ENCODE measurements at places on chromosomes 2 and 18.

GRCh38 chr2:20919297-20919800 is 96.4 kb upstream of the LDAH start:
- no peak for DNase-seq

- DNase-seq, result no peak
These were observed 9.0 kb downstream of the EPB41L3 start for GRCh38 chr18:5534845-5535244.

- no peak for DNase-seq
These were observed 302.8 kb upstream of the CCDC68 start for GRCh38 chr18:55262021-55262560.

DNA sequence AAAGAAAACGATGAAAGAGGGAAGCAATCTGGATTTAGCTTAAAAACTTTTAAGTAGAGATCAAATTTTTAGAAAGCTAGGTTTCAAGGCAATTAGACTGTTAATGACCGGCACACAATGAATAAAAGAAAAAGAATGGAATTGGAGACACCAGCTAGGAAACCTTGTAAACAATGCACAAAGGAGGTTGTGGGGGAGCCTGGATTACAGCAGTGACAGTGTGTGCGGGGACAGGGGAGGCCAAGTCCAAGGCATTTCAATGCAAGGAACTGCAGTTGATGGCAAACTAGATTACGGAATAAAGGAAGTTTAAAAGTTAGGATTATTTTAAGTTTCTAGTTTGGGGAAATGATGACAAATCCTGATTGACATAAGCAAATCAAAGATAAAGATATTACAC is 74.5 kb downstream of the DTNB start:
- DNase-seq, result no peak

DNA sequence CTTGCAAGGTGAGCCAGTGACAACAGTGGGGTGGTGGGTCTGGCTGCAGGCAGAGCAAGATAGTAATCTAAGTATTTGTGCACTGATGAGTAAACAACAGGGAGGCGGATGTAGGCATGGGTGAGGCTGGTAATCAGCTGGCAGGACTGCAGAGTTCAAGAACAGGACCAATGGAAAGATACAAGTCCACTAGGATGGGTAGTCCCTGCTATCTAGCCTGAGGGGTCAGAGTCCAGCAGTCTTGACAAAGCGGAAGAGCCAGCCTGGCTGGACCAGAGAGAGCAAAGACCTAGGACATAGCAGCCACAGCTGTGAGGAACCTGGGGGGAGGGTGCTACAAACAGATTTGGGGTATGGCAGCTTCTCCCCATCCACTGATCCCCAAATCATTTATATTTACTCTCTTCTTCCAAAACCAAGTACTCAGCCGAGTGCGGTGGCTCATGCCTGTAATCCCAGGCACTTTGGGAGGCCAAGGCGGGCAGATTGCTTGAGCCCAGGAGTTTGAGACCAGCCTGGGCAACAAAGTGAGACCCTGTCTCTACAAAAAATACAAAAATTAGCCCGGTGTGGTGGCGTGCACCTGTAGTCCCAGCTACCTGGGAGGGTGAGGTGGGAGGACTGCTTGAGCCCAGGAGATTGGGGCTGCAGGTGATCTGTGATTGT is 25.9 kb downstream of the VIL1 start:
- DNase-seq, result no peak

DNA sequence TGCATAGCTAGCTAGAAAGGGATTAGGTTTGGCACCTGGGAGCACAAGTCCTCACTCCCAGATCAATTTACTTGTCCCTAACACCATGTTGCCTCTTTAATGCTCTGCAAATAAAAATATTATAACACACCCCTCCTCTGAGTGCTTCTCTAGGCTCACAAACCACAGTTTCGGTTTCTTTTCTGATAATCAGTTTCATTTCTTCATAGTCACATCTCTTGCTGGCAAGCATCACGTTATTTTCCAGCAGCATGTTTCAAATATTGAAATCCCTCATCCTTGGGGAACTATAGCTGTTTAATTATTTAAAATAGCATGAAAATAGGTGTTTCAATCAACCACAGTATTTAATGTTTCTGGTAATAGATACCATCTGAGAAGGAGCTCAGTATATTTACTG is 13.9 kb upstream of the SMCHD1 start:
- DNase-seq, result no peak

- no peak for DNase-seq
These were observed 395.3 kb upstream of the NXPH2 start for GRCh38 chr2:139175510-139175909.

- no peak for DNase-seq
These were observed 491.8 kb downstream of the CDH2 start for GRCh38 chr18:27685091-27685490.

- no peak for DNase-seq
These were observed 66.0 kb downstream of the HPCAL1 start for GRCh38 chr2:10368491-10369231.

- no peak for DNase-seq
These were observed 35.6 kb downstream of the VIT start for GRCh38 chr2:36731941-36732672.

DNA sequence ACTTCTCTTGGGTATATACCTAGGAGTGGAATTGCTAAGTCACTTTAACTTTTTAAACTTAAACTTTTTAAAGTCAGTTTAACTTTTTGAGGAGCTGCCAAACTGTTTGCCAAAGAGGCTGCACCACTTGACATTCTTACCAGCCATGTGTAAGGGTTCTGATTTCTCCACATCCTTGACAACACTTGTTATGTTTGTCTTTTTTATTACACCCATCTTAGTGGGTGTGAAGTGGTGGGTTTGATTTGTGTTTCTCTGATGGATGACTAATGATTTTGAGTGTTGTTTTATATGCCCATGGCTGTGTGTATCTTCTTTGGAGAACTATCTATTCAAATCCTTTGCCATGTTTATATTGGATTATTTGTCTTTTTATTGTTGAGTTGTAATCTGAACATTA is 13.6 kb downstream of the ASAP2 start:
- no peak for DNase-seq

GRCh38 chr2:183089192-183089851 is 10.8 kb downstream of the DUSP19 start:
- DNase-seq, result no peak

GRCh38 chr2:200110381-200110780 is 155.0 kb downstream of the MAIP1 start:
- no peak for DNase-seq

DNA sequence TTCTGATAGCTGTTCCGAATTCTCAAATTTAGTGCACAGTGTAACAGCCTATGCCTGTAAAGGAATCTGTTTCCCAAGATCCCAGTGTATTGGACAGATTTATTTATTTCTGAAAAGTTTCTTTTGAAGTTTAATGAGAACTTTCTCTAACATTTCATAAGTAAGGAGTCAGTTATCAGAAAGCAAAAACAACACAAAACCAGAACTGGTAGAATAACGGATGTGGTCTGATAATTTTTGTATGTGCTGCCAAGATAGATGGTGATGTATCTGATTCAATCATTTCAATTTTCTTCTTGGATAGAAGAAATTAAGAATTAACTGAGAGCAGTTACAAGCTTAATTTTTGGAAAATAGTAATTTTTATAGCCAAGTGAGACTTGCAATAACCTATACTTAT is 374.3 kb downstream of the SOCS6 start:
- no peak for DNase-seq

GRCh38 chr2:102540882-102541281 is 67.9 kb downstream of the SLC9A4 start:
- no peak for DNase-seq

DNA sequence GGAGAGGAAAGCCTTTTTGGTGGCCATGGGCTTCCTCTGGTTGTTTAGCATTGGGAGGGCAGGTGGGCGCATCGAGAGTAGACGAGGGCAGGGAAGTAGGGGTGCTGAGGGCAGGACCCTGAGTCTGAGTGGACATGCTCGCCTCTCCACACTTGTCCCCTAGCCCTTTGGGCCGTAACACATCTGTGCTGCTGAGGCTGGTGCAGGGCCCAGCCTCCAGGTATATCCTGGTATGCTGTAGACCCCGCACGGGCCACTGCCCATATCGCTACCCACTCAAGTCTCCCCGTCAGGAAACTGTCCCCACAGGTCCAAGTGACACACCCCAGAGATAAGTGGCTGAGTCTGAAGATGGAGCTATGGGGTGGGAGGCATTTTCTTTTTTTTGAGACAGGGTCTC is 13.7 kb upstream of the CCDC74B start:
- DNase-seq, result no peak

- no peak for DNase-seq
These were observed 6.0 kb upstream of the ROCK1 start for GRCh38 chr18:21117409-21118131.

DNA sequence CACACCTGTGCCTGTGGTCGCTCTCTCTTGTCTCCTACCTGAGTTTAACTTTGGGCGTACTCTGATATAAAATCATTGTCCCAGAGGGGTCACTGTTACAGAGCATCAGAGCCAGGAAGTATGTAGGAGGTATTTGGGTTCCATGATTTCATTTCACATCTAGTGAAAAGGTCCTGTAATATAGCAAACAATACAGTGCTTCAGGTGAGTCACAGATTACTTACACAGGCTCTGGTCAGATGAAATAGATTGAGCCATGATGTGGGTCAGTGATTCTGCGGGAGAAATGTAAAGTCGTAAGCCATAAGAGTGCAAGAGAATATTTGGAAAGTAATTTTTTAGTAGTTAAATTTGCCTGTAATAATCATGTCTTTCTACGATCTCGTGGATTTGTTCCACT is 70.2 kb downstream of the SOCS6 start:
- DNase-seq, result no peak

- DNase-seq, result no peak
These were observed 7.0 kb downstream of the KIF5C start for GRCh38 chr2:148882051-148882450.

GRCh38 chr2:113216891-113217454 is 43.2 kb downstream of the PSD4 start:
- DNase-seq, result no peak

DNA sequence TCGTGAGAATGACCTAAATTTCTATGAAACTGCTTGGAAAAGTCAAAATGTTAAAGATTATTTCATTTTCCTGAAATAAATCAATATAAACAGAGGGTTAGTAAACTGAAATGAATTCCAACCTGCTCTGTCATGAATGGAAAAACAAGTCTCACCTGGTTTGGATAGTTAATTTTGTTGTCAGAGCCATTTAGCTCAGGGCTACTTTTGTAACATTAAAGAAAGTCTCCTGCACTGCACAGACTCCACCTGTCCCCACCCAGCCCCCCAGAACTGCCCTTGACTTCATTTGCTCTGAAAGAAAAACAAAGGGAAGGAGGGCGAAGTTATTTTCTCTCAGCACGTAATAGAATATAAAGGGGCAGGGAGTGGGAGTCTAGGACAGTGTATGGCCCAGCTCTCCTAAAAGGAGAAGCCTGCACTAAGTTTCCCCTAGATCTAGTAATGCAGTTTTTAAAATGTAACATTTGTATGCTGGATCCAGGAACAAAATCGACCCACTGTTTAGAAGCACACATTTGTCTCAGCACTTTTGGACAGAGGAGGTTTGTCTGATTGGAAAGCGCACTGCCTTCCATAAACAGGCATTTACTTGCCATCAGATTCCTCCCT is 54.2 kb upstream of the ACSL3 start:
- no peak for DNase-seq

DNA sequence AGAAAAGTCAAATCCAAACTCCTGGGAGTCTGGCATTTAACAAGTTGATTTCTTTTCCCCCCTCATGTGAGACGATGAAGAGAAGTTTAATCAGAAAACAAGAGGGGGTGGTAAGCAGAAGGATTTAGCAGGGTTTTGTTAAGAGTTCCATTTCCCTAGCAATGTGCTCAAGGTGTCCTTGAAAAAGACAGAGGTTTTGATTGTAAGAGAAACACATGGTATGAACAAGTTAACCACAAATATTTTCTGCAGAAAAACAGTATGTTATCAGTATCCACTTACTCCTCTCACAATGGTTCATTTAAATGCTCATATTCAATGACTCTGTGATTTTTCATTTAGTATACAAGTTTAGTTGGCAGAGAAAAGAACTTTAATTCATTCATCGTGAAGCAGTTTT is 26.8 kb downstream of the LAMA1 start:
- no peak for DNase-seq

DNA sequence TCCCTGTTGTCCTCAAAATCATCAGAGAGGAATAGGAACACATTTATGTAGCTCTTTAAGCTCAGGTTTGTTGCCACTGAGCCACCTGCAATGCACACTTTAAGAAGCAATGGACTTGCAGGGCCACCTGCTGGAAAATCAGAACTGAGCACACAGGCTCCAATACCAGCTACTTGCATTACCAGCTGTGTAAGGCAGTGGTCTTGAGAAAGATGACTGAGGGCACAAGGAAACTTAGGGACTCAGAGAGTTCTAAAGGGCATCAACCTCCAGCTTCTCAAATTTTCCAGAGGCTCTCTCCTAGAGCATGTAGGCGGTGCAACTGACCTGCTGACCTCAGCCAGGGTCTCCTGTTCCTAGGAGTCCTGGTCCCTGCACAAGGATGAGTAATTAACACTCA is 2.5 kb upstream of the CNDP2 start:
- DNase-seq, result no peak

GRCh38 chr18:63022429-63023022 is 297.0 kb downstream of the BCL2 start:
- DNase-seq, result no peak

- no peak for DNase-seq
These were observed 634.0 kb downstream of the LRP1B start for GRCh38 chr2:141496810-141497209.

GRCh38 chr18:44482761-44483160 is 197.9 kb upstream of the SETBP1 start:
- no peak for DNase-seq

DNA sequence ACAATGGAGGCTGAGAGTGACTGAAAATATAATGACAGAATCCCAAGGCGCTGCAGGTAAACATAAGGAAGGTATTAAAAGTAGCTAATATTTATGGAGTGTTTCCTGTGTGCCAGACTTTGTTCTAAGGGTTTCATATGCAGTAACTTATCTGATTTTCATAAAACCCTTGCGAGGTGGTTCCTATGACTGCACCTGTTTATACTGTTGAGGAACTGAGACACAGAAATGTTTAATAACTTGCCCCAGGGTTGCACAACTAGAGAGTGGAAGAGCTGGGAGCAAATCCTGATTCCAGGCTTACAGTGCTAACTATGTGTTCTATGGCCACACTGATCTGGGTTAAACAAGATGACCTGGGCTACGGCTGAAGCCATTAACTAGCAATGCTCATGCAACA is 2.4 kb downstream of the SP110 start:
- no peak for DNase-seq

GRCh38 chr2:61162721-61163120 is 733 bp downstream of the C2orf74 start:
- no peak for DNase-seq

DNA sequence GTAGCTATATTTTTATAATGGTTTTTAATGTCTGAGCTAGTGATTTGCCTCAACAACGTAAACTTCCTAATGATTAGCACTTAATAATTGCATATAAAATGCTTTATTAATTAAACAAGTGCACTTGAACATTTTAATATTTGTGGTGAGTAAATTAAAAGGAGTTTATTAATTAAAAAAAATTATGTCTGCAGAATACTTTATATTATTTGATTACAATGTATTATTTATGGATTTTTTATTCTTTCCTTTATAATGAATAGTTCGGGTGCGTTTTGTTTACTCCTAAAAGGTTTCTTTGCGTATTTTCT is 2.3 kb downstream of the HOXD8 start:
- DNase-seq, result no peak
